ENCODE measurements at places on chromosomes 4 and X.

DNA sequence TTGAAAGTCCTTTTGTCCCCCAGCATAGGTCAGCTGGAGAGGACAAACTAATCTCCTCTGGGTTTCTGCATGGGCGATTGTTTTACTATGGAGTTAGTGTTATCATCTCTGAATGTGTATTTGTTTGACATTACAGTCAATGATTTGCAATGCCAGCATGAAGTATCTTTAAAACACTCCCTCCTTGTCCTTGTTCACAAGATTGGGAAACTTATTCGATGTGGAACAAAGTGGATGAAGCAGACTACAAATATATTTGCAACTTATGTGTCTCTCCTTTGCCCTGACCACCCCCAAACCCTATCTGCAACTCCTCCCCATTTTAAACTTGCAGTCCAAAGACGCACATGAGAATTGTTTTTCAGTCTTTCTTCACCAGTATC is 1.5 kb upstream of the PITX2 start:
- no peak for DNase-seq

DNA sequence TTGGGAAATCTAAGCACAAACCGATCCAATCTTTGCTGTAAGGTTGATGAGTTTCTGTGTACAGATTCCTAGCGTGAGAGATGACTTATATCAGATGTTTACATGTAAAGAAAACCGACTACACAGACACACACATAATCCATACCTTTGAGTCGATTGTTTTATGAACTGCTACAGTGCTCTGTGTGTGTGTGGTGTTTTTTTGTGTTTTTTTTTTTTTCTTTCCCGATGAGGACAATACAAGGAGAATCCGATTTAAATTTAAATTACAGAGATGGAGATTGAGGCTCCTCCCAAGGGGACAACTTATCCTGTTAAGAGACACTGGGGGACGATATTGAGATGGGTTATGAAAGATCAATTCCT is 461 bp upstream of the SLC9A6 start:
- DNase-seq: no peak

DNA sequence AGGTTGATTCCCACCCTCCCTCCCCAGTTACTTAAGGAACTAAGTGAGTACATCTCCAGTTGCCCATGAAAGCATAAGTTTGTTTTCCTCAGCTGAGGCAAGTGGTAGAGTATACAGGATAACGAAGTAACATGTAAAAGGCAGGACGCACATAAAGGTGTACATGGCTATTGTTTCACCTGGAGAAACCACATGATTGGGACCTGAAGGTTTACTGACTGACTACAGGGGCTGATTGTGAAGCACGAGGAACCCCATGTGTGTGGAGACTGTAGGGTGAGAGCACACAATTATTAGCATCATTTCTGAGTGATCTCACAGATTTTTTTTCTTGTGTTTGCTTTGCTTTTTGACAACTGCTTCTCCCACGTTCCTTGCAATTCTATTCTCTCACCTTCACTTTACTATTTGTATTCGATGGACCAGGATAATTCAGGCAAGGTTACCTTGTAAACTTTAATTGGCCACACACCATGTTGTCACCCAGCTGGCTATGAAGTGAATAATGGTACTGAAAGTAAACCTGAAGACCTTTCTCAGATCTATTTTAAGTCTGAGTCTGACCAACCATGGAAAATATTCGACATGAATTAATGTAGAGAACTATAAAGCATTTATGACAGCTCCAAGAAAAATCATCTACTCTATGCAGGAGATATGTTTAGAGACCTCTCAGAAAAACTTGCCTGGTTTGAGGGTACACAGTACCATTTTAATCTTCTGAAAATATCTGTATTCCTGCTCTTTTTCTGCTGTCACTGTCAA is 102.5 kb upstream of the MYOZ2 start:
- DNase-seq: no peak

DNA sequence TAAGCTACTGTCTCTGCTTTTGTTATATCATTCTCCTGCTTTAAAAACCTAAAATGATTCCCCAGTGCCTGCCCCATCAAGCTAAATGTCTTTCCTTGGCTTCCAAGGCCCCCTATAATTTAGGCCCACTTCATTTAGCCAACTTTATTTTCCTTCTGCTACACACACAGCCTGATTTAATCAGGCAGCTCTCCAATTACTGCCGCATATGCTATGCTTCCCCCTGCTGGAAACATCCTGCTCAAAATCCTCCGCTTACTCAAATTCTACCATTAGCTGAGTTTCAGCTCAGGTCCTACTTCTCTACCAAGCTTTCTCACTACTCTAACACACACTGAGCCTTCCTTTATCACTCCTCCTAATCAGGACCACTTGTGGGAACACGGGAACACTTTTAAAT is 17.0 kb downstream of the LAMP2 start:
- peak; percentile 8 for DNase-seq

GRCh38 chr4:115154826-115155225 is 41.4 kb upstream of the NDST4 start:
- no peak for DNase-seq

- DNase-seq: no peak
Measured at GRCh38 chr4:94641702-94642560, 115.8 kb upstream of the BMPR1B start.

DNA sequence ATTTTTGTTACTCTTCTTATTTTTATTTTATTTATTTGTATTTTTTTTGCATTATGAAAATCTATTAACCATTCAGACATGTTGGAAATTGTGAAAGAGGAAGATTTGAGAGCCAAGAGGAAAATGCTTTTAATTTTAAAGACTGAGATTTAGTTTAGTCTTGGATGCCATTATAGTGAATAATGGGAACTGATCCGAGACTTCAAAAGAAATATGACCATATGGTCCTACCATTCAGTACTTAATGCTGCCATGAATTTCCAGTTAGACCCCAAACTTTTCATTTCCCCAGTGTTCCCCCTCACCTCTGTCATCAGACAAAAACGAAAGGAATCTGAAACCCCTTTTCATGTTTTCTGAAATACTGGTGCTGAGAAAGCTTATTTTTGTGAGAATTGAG is 95.5 kb downstream of the TENM3 start:
- DNase-seq: peak; percentile 15

DNA sequence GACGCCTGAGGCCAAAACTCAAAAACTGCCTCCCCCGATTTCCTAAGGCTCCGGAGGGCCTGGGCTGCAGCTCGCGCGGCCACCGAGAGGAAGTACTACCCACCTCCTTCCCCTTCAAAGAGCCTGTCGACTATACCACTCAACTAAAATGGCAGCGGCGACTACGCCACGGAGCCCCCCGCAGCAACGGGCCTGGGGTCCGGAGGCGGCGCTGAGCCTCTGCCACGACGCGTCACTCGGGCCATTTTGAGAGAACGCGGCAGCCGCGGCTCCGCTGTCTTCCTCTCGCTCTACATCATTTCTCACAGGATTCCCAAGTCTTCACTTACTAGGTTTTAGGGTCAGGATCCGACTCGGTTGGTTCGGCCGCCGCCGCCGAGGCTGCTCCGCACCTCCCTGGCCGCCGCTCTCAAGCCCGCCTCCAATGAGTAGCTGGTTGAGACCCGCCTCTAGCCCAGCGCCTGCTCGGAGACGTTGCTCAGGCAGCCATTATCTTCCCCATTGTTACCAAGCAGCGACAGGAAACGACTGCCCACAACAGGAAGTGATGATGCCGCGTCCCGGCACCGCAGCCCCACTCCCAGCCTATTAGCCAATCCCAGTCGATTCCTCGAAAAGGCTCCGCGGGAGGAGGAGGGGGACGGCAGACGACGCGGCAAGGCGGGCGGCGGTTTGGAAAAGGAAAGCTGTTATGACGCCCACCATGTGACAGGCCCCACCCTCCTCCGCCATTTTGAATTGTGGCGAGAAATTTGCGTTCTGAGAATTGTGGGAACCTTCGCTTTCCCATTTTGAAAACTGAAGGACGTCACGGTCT is at the start of gene RLIM:
Gene RLIM (minus strand): TSS at position 532 of the 817 bp plus-strand sequence. CDS start 18,647 bp downstream, outside the sequence.
- peak; percentile 95 for DNase-seq

DNA sequence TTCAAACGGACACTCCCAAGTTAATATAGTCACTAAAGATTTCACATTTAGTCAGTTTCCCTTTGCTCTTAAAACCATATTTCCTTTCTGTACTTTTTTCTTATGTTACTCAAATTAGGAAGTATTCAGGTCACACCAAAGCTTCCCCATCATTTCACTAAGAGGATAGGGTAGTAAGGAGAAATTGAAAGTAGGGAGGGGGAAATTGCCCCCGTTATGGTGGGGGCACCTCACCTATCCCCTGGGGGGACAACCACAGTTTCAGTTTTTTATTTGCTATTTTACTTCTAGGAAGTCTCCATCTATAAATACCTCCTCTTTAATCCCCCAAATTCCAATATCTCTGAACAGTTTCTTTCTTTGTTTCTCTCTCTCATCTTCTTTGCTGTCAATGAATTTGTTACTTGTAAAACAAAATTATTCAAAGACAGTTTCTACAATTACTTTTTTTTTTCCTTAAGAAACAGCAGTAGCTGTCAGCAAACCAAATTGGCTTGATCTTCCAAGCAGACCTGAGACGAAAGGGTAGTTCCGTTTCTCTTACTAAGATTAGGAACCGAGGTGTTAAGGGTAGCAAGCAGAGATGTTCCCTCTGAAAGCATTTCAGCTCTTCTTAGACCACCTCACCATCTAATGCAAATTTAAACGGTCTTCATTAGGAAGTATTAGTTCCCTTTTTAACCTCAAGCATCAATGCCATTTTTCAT is 160.2 kb upstream of the KLF3 start:
- peak; percentile 16 for DNase-seq

GRCh38 chr4:145735827-145736226 is 55.9 kb downstream of the C4orf51 start:
- DNase-seq: no peak

DNA sequence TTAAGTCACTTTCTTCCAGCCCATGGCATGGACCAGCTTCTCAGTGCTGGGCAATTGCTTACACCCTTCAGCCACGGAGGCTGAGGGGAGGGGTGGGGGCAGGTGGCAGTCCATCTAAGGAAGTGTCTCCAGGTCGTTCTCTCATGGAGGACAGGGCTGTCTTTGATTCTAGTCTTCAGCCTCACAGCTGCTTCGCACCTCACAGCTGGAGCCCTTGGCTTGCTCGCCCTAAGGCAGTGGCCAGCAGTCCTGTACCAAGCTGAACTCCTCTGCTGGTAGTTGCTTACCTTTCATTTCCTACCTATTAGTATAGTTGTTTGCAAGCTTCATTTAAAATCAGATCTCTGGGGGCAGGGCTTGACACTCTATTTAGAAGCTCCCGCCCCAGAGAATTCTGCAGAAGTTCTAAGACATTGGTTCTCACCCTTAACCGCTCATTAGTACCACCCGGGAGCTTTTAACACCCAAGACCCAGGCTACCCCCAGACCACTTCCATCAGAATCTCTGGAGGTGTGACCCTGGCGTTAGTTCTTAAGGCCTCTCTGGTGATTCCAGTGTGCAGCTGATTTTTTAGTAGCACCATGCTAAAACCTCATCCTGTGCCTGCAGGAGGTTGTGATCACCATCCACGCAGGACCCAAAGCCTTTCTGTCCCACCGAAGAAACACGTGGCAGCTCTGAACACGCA is 386.8 kb downstream of the UNC5C start:
- no peak for DNase-seq

DNA sequence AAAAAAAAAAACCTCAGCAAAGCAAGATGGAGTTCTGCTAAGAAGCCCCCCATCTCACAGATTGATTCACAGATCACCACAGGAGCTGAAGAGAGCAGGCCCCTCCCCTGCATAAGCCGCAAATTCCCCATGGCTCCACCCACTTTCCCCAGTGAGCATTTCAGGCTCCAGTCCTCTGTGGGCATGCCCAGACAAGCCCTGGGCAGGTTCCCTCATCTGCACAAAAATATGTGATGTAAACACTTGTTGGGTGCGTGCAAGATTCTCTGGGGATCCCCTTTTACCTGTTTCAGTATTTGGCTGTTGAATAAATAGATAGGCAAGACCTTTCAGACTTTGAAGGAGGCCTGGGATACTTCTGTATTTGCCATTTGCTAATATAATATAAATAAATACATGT is 514.3 kb downstream of the PCDH7 start:
- DNase-seq: no peak

DNA sequence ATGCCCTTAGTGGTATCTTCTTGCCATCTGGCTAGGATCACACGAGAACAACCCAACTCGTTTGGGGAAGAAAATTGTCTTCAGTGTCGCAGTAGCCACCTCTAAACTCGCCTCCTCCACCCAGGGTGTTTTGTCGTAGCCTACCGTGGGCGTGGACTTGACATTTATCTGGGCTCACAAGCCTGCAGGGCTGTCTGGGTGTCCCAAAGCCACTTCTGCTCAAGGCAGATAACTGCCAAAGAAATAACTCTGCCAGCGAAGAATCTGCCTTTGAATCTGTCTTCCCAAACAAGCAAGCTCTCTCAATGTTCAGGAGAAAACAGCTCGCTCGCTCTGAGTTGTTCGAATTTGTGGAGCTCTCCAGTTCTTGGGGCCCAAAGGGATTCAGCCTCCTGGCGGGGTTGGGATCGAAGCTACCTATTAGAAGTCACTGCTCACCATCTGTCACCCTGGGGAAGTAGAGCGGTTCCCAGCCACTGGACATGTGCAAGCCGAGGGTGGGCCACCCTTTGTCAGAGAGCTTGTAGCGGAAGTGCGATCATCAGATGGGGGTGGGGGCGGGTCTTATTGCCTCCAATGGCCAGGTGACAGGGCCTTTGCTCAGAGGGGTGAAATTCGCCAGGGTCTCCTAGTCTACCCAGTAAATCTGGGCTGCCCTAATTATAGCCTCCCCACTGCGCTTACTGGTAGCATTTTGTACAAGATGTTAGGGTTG is 14.8 kb downstream of the BLOC1S4 start:
- DNase-seq: peak; percentile 69

GRCh38 chr4:129172181-129172580 is 76.2 kb downstream of the C4orf33 start:
- no peak for DNase-seq

GRCh38 chr4:76305971-76306881 is at the start of gene STBD1:
TSS of gene STBD1 (plus strand) at chr4:76306733. CDS start at chr4:76306770, 37 bp downstream.
- peak; percentile 69 for DNase-seq

DNA sequence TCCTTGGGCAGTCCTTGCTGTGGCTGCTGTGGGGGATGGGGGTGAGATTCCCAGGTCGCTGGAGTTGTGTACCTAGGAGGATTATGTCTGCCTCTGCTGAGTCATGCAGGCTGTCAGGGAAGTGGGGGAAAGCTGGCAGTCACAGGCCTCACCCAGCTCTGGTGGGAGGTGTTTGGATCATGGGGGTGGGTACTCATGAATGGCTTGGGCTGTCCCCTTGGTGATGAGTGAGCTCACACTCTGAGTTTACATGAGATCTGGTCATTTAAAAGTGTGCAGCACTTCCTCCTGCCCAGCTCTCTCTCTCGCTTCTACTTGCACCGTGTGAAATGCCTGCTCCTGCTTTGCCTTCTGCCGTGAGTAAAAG is 24.6 kb upstream of the PDLIM3 start:
- peak; percentile 29 for DNase-seq
